ENCODE measurements at places on chromosomes 7 and 10. TPM values are rescaled to one million over a fixed set of nuclear protein-coding genes. Genes with fewer than 3 reads are reported as not detected.

The HOXA1 gene
- 18.8 TPM for total RNA-seq

The DMBT1 gene
- total RNA-seq, result 1.5 TPM

The ZCWPW1 gene
- total RNA-seq, result 4.3 TPM

- no peak for DNase-seq
Measured at GRCh38 chr10:125148528-125148927, 11.8 kb downstream of the CTBP2 start.

- DNase-seq, result no peak
Measured at GRCh38 chr10:102704915-102705314, 9.3 kb downstream of the ARL3 start.

Measured in ureter (tissue), 1 donor.